ENCODE measurements at places on chromosomes 2 and 18.

DNA sequence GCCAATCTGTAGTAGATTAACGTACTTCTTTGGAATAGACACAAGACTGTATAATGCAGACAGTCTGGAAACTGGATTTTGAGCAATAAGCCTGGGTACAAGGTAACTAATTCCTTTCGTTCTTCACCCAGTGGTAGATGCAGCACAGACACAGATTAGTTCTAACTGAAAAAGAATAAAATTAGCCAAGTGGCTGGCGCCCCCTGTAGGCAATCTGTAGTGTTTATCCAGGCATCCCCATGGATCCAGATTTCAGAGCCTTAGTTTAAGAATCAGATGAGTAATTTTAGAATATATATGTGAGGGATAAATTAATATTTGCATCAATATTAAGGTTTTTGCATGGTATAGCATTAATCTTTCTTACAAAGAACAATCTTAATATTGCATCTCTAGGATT, 563.9 kb downstream of the DCC start:
- no peak for DNase-seq

GRCh38 chr2:113795405-113795920, 39.0 kb upstream of the SLC35F5 start:
- DNase-seq = no peak

- DNase-seq = no peak
Measured at GRCh38 chr2:73266061-73266901, 18.0 kb downstream of the FBXO41 start.

DNA sequence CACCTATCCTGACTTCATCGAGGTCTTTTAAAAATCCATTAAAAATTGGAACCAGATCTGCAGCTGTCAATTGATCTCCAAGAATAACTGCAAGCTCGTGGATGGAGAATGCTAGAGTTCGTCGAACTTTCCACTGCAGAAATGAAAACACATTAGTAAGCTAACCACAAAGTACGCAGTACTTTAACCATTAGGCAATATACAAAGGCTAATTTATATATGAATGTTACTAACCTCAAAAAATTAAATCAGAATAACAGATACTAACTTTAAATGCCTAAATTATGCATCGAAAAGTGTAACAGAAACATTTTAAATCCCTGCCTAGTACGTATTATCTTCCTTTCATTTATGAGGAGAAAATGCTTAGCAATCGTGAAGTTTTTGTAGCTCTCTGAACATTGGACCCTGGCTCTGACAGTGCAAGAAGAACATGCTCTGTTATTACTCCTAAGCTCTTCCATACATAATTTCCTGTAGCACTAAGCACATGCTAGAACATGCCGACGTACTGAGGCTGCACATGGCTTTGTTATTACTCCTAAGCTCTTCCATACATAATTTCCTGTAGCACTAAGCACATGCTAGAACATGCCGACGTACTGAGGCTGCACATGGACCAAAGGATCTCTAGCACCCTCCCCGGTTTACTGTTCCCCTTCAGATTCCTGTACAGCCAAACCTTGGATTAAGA, 57.0 kb downstream of the PPP4R1 start:
- no peak for DNase-seq

DNA sequence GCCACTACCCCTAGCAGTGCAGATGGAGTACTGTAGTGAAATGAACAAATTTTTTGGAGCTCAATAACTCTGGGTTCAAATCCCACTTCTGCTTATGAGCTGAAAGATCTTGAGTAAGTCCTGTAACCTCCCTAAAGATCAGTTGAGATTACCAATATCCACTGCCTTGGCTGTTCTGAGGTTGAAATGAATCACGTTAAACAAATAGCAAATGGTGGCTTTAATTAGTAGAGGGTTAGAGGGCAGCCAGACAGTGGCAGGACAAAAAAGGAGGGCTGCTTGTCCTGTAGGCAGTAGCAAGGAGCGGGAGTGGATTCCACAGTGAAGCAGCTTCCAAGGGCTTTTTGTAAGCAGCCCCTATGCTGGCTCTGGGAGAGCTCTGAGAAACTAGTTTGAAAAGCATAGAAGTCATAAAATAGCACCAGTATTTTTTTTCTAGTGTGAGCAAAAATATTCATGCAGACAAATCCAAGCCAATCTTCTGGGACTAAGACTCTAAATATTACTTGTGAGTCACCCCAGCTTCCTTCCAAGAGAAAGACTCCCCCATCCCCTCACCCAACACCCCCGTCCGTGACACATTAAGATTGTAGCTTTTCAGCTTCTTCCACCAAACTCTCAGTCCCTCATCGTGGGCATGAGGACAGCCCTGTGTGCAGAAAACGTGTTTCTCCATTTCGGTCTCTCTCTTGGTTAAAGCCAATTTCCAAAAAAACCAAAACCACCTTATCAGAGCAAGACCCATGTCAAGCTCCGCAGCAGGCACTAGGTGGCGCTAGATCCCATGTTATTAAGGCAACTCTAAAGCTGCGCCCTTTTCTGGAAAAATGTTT, 123.5 kb upstream of the LGALSL start:
- peak; percentile 82 for DNase-seq

GRCh38 chr2:182929972-182930371, 63.5 kb upstream of the FRZB start:
- no peak for DNase-seq

- DNase-seq = no peak
Measured at GRCh38 chr2:229686122-229686919, 28.0 kb downstream of the DNER start.

- DNase-seq = no peak
Measured at GRCh38 chr2:65605743-65606058, 173.3 kb upstream of the SPRED2 start.

DNA sequence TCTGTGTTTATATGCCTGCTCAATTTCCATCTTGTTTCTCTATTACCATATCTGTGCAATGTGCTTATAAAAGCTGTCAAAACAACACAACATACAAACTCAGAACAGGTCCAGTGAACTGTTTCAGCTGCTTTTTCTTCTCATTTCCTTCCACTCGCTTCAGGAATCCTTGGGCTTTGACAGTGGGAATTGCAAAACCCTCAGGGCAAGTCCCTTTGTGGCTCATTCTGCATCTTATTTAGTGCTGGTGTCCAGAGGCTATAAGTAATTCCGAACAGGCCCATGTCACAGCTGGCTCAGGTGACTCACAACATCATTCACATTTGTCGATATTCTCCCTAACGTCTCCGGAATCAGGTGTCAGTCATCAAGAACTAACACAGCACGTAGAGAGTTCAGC, 309.9 kb upstream of the ZNF521 start:
- no peak for DNase-seq

GRCh38 chr18:23884681-23885375, 129.7 kb upstream of the TTC39C start:
- no peak for DNase-seq

DNA sequence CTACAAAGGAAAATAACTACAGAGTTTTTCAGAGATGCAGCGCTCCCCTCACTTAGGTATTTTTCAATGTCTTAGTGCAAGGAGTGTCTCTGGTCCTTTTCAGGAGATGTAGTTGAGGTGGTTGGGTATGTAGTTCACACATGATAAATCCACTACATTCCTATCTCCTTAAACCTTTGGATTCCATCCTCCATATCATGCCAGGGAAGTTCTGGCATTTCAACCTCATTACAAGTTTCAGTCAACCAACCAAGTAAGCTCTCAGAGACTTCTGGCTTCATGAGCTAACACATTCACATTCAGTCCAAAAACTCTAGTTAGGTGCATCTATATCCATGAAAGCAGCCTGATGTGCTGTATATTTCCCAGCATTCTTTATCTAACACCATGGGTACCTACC, 47.3 kb downstream of the MAP3K20 start:
- no peak for DNase-seq

- DNase-seq = no peak
Measured at GRCh38 chr2:205545971-205546816, 136.1 kb upstream of the NRP2 start.

DNA sequence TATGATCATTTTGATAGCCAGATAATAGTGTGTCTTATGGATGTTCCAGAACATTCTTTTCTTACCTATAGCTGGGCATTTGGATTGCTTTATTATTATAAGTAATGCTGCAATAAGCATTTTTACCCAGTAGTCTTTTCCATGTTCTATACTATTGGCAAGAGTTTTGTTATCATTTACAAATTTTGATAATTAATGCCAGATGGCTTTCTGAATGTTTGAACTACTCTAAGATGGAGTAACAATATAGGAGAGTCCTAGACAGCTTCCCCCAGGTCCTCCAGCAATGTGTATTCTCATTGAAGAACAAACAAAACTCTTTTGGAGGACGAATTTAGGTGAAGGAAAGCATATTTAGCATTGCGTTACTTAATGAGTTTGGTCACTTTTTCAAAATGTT, 73.0 kb downstream of the INPP4A start:
- no peak for DNase-seq

DNA sequence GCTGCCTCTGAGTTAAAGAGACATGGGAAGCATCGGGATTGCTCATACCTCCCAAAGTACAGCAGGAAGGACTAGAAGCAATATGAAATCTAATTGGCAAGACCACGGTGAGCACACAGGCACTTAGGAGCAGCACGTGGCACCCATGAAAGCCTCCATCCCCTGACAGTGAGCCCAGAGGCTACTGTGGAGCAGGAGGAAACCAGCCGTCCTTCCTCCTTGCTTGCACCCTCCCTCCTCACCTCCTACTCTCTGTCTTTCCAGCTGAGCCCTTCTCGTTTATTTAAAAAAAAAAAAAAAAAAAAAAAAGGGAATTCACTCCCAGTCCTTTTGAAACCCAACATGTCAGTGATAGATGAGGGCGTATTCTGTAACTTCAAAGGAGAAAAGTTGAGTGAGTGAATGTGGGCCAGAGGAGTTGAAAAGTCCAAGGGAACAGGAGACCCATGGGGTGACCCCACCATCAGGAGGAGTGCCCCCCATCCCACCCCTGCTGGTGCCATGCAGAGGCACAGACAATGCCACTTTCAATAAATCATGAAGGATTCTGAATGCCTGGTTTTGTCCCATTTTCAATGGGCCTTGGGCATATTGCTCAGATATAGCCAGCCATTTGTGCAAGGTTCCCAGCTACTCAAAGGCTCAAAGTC, 96.6 kb upstream of the ALPP start:
- DNase-seq = no peak

DNA sequence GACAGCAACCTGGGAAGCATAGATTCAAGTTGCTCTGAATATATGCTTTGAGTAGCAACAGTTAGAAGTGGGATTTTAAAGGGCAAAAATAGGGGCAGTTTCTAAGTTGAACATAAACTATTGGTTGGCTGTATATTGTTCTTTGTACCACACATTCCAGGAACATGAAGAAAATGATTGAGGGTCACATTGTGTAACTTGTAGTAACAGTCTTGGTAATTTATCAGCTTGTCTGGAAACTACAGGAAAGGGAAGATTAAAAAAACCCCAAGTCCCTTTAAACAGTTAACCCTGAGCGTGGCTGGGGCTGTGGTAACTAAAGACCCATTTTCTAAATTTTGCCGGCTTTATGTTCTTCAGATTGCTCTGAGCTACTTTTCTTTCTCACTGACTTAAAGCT, 7.4 kb downstream of the PLEKHB2 start:
- no peak for DNase-seq

Data from CD4-positive, alpha-beta T cell treated with Interleukin-12 subunit alpha and Interleukin-12 subunit beta, for 1 hour (primary cell).